ENCODE measurements at places on chromosomes 12 and 14. TPM values are rescaled to one million over a fixed set of nuclear protein-coding genes. Genes with fewer than 3 reads are reported as not detected.

- no peak for DNase-seq
Observed at GRCh38 chr14:105258846-105259245, 10.5 kb downstream of the BTBD6 start.

GRCh38 chr12:116650585-116651087 is 87.2 kb downstream of the SPRING1 start:
- DNase-seq: no peak

DNA sequence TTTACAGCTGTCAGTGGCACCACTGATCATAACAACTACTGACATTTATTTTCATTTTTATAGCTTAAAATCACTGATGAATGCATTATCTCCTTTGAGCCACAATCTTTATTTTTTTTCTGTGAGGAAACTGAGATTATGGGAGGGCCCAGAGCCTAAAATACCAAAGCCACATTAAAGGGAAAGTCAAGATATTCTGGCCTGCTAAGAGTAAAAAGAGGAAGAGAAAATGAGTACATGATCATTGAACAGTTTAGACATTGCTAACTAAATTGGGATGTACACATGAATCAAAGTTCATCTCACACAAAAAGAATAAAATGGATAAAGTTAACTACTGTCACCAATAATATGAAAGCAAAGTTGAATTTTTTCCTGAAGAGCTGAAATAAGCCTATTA is 170.5 kb upstream of the GARIN2 start:
- no peak for DNase-seq

NOS1 gene
- total RNA-seq: 0.32 TPM

EML1 gene
- 29.9 TPM for total RNA-seq

NRIP2 gene
- total RNA-seq: 2.9 TPM

Data from cardiac septum (tissue), 1 donor.